ENCODE measurements at places on chromosomes 1 and 21. TPM values are rescaled to one million over a fixed set of nuclear protein-coding genes. Genes with fewer than 3 reads are reported as not detected.

The TDRD5 gene
- total RNA-seq, result not detected

The SLFNL1 gene
- 0.60 TPM for total RNA-seq

The GPR52 gene
- total RNA-seq, result 1.8 TPM

The NOC2L gene
- total RNA-seq, result 63.0 TPM

The SPATA46 gene
- total RNA-seq, result not detected

The GCSAML gene
- not detected for total RNA-seq

The OR2M3 gene
- not detected for total RNA-seq

GRCh38 chr21:36730291-36731281 is 31.7 kb downstream of the SIM2 start:
- DNase-seq, result no peak

DNA sequence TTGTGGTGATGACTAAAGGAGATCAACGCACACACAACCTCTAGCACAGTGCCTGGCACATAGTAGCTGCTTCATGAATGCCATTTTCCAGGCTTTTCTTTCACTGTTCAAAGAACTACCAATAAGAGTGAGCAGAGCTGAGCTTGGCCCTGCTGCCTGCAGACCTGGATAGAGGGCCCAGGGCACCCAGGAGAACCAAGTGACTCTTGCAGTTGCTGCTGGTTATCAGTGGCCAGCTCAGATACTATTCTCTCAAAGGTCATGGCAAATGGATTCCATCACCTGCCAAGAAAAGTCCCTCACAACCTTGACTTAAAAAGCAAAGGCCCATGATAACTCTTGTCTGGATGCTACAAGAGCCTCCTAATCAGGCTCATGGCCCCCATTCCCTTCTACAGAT is 41.7 kb downstream of the PLPP3 start:
- DNase-seq, result no peak
